HuH-7 (cell line): ENCODE measurements at places on chromosomes 2 and 18.

- DNase-seq: no peak
Measured at GRCh38 chr2:101302016-101302415, 6.5 kb downstream of the RNF149 start.

DNA sequence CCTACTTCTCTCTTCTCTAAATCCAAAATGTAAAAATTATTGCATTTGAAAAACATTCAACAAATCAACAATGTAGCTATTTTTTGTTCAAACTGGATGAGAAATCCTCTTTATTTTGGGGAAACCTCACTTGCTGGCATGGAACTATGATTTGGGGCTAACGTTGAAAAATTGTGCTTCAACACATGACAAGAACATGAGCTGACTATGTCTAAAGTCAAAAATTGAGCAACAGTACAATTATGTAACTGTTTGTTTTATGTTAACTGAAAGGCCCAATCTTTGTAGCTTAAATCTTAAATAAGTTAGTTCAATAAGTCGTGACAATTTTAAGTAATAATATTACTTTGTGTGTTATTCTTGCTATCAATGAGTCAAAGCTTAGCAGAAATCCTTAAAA is 67.3 kb downstream of the TMEFF2 start:
- DNase-seq: no peak

GRCh38 chr2:170201734-170202393 is 23.9 kb downstream of the MYO3B start:
- no peak for DNase-seq

DNA sequence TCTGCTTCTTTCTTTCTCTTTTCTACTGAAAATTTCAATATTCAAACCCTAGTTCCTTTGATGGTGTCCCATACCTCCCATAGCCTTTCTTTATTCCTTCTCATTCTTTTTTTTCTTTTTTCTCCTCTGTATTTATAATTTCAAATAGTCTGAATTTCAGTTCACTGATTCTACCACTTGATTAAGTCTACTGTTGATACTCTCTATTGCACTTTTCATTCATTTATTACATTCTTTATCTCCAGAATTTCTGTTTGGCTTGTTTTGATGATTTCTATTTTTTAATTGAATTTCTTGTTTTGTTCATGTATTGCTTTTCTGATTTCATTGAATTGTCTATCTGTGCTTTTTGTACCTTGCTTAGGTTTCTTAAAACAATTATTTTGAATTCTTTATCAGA is 111.9 kb upstream of the VRK2 start:
- DNase-seq: no peak

GRCh38 chr2:2325516-2325915 is 5.6 kb downstream of the MYT1L start:
- no peak for DNase-seq
